ENCODE measurements at places on chromosomes 12 and 14.
A peak's percentile ranks its signal among the peaks of the same experiment; 100 is the strongest.

DNA sequence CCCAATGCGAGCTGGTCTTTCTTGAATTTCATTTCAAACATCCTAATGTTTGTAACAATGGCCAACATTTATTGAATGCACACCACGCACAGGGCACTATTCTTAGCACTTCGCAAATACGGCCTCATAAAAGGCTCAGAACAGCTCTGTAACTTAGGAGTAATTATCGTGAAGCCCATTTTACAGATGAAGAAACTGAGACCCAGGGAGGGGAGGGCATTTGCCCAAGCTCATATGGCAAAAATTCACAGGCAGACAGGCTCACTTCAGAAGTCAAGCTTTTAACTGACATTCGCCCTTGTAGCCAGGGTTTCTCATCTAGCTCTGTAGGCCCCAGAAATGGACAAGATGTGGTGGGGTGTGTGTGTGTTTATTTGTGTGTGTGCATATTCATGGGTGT is 60.3 kb upstream of the TBX3 start:
- no peak for DNase-seq

DNA sequence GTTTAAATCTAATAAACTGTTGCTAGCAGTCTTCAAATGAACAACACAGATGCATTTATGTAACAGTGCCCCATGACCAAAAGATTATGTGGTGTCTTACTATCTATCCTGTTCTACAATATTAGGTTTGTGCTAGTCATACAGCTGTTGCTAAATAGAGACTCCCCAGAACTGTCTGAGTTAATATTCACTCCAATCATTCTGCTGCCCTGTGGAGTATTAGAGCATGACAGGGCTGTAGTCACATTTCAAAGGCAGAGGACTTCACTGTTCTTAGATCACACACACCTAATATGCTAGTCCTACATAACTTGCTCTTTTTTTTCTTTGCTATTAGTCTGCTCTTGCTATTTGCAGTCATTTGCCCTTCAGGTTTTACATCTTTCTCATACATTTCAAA is 157.6 kb upstream of the MDGA2 start:
- DNase-seq: no peak

- no peak for DNase-seq
Observed at GRCh38 chr12:125249066-125249824, 184.0 kb downstream of the AACS start.

GRCh38 chr12:119156401-119157044 is 22.2 kb upstream of the HSPB8 start:
- no peak for DNase-seq

- peak; percentile 8 for DNase-seq
Observed at GRCh38 chr14:52399104-52399503, 85.0 kb downstream of the PTGER2 start.
